ENCODE measurements at places on chromosomes 5 and 9. TPM values are rescaled to one million over a fixed set of nuclear protein-coding genes. Genes with fewer than 3 reads are reported as not detected.
A peak's percentile ranks its signal among the peaks of the same experiment; 100 is the strongest.

SPRY4 gene
- 5.6 TPM for total RNA-seq

FOXD4 gene
- 0.15 TPM for total RNA-seq

SHC3 gene
- total RNA-seq, result not detected

NKD2 gene
- total RNA-seq, result not detected

CFAP90 gene
- total RNA-seq, result not detected

ACOT12 gene
- total RNA-seq, result not detected

DNA sequence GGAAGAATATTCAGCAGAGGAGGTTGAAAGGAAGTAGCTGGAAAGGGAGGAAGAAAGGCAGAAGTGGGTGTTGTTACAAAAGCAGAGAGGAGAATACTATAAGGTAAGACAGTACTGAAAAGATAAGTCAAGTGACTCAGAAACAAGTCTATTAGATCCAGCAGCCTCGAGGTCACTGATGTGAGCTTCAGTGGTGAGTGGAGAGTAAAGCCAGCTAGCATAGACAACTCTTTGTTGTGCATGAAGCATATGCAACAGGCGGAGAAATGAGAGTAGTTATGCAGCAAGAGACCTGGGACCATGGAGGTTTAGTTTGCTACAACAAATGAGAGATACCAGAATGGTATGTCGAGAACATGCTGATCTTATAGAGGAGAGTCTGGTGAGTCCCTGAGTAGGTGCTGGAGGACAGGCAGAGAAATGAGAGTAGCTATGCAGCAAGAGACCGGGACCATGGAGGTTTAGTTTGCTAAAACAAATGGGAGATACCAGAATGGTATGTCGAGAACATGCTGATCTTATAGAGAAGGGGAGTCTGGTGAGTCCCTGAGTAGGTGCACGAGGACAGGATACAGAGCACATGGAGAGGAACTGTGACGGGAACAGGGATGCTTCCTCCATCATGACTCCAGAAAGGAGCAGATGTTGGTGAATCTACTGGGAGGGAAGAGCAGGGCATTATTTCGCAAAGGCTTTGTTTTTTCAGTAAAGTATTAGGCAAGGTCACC is 36.0 kb downstream of the EQTN start:
- no peak overlapping the region for H3K4me3 ChIP-seq
- H3K27ac ChIP-seq, result no peak overlapping the region
- no peaks in the 10 kb centered on the region for H3K36me3 ChIP-seq
- no peak for DNase-seq

DNA sequence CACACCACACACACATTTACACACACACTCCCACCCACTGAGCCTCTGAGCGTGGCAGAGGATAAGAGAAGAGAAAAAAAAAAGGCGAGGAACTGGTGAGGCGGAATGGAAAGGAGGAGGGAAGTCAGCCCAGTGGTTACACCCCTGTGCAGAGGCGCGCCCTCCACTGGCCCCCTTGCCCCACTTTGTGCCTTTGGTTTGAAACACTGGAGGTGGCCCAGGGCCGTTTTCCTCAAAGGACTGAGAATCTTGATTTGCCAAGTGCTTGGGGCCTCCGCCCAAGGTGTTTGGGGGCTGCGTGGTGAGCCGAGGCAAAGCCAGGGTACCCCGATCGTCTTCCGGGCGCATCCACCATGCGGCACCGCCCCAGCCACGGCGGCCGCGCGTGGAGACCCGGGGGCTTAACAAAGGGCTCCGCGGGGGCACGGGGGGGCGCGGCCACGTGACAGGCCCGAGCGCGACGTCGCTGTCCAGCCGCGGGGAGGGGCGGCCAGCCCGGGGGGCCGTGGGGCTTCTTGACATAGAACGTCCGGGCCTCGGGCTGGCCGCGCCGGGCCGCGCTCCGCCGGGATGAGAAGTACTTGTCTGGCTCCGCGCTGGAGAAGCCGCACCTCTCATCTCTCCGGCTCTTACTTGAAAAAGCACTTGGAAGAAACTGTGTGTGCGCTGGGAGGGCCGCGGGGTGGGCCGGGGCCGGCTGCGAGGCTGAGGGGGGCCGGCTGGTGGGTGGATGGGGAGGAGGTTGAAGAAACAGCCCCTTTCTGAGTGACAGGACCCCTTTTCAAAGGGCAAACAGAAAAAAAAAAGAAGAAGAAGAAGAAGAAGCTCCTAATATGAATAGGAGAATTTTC is 21.0 kb downstream of the NR2F1 start:
- peaks cover 100% of the 10 kb centered on the region for H3K27me3 ChIP-seq
- H3K27ac ChIP-seq, result no peak overlapping the region
- H3K4me1 ChIP-seq, result peaks cover 10% of the 10 kb centered on the region
- H3K36me3 ChIP-seq, result no peaks in the 10 kb centered on the region
- DNase-seq, result no peak

- peak overlapping the region; percentile 100 for H3K27ac ChIP-seq
- H3K4me3 ChIP-seq, result peak overlapping the region; percentile 94
- no peaks in the 10 kb centered on the region for H3K27me3 ChIP-seq
- peaks cover 60% of the 10 kb centered on the region for H3K4me1 ChIP-seq
Measured at GRCh38 chr5:180809403-180810209, 7.0 kb upstream of the MGAT1 start.

DNA sequence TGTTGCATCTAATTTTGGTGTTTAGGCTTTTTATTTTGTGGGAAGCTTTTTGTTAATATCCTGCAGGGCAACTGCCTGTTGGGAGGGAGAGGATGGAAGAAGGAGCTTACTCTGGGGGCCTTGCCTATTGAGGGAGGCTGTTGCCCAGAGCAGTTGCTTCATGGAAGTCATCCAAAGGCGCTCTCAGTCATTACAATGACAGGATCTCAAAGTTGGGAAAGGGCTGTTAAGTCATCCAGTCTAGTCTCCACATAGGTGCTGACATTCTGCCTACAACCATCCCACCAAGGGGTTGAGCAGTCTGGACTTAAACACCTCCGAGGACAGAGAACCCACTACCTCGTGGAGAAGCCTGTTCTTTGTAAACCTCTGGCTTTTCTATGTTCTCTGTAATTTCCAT is 13.2 kb downstream of the SAP30L start:
- no peak for DNase-seq
- H3K4me1 ChIP-seq, result no peaks in the 10 kb centered on the region
- H3K4me3 ChIP-seq, result no peak overlapping the region
- H3K27ac ChIP-seq, result no peak overlapping the region
- no peaks in the 10 kb centered on the region for H3K27me3 ChIP-seq

DNA sequence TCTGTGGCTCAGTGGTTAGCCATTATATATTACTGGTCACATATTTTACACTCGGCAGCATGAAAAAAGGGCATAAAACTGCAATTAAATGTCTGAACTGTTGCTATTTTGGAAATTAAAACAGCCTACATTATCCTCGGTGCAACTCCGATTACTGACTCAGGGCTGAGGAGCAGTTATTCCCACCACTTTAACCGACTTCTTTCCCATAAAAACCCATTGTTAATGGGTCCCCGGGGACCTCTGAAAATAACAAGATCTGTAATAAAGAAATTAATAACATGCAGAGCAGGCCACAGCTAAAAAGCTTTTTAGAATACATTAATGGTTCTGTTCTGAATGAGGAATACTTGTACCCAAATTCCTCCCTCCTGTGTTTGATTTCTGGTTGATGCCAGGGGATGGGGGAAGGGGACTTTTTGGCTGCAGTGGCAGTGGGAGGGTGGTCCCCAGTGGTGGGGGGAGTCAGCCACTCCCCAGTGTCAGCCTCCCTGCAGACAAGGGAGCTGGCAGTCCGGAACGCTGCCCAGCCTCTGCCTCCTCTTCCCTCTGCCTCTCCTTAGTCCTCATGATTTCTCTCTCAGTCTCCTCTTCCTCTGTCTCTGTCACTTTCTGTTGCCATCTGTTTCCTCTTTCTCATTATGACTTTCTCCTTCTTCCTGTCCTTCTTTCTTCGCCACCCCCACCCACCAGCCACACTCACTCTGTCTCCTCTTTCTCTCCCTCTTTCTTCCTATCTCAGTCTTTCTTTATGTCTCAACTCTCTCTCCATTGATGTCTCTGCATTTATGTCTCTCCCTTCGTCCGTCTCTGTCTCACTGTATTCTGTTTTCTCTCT is 59.0 kb upstream of the ZBTB43 start:
- H3K4me3 ChIP-seq, result no peak overlapping the region
- no peak overlapping the region for H3K27ac ChIP-seq
- no peaks in the 10 kb centered on the region for H3K36me3 ChIP-seq

- H3K4me1 ChIP-seq, result no peaks in the 10 kb centered on the region
- no peak for DNase-seq
- no peak overlapping the region for H3K4me3 ChIP-seq
Measured at GRCh38 chr5:128799945-128800344, 165.3 kb upstream of the SLC27A6 start.

GRCh38 chr5:11009576-11009975 is 248.5 kb upstream of the DAP start:
- H3K27me3 ChIP-seq, result no peaks in the 10 kb centered on the region
- no peak overlapping the region for H3K4me3 ChIP-seq
- H3K36me3 ChIP-seq, result no peaks in the 10 kb centered on the region
- no peaks in the 10 kb centered on the region for H3K4me1 ChIP-seq

DNA sequence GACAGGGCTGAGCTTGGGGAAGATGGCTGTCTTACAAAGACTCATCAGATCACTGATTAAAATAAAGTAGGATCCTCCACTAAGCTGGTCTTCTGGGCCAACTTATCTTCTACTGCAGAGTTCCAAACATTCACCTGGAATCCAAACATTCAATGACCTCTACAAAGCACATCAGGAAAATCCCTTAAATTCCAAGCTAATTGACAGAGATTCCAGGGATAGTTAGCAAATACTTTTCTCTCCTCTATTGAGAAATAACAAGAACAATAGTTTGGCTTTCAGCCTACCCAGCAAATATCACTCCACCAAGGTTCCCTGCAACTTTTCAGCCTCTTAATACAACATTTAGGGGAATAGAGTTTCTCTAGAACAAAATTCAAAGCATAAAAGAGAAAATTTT is 140.6 kb upstream of the LIFR start:
- no peaks in the 10 kb centered on the region for H3K36me3 ChIP-seq
- H3K27me3 ChIP-seq, result no peaks in the 10 kb centered on the region
- no peak overlapping the region for H3K4me3 ChIP-seq
- H3K27ac ChIP-seq, result no peak overlapping the region
- no peak for DNase-seq

DNA sequence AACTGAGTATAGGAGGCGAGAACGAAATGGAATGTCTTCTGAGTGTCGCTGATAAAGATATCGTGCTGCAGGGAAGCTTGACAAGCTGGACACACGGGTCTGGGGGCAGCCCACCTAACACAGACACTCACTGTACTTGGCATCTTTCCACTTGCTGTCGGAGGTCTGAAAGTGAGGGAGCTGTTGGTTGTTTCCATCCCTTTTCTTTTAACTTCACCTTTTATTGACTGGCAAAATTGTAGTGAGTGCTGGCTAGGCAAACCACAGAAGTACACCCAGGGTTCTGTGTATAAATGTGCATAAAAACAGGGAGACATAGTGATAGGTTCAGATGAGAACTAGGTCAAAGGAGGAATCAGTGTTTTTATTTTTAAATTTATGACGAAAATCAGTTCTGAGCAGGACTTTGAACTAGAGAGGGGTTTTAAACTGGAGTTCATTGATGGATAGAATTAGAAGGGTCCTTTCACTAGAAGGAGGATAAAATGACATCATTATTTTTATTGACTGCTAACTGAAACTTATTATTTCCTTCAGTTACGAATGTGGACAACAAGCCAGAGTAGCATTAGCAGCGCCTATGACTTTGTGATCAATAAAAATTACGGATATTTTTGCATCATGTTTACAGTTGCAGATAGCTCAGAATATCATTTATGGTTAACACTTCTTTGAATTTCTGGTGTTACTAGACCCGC is 817 bp downstream of the GAPVD1 start:
- DNase-seq, result no peak
- H3K4me1 ChIP-seq, result peaks cover 27% of the 10 kb centered on the region
- H3K27ac ChIP-seq, result peak overlapping the region; percentile 84
- no peaks in the 10 kb centered on the region for H3K27me3 ChIP-seq

DNA sequence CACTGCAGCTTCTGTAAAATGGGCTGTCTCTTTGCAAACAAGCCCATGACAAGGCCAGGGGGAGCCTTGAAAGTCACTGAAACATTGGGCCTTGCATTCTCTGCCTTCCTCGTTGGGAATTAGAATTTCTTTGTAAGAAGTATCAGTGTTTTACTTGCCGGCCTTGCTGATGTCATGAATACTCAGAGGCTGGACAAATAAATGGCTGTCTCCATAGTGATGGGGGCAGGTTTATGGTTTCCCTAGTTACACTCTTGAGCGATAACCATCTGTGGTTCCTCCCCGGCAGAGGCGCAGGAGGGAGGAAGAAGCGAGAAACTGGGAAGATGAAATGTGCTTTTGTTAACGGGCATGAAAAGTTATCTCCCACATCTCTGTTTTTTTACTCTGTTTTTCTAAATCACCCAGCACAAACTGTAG is 272.7 kb upstream of the PANK3 start:
- H3K36me3 ChIP-seq, result no peaks in the 10 kb centered on the region
- DNase-seq, result no peak
- H3K27me3 ChIP-seq, result no peaks in the 10 kb centered on the region
- H3K4me3 ChIP-seq, result no peak overlapping the region
- H3K27ac ChIP-seq, result no peak overlapping the region

All from gastrocnemius medialis (tissue), 4 donors.